ENCODE measurements at places on chromosomes 3 and 15. TPM values are rescaled to one million over a fixed set of nuclear protein-coding genes. Genes with fewer than 3 reads are reported as not detected.

DNA sequence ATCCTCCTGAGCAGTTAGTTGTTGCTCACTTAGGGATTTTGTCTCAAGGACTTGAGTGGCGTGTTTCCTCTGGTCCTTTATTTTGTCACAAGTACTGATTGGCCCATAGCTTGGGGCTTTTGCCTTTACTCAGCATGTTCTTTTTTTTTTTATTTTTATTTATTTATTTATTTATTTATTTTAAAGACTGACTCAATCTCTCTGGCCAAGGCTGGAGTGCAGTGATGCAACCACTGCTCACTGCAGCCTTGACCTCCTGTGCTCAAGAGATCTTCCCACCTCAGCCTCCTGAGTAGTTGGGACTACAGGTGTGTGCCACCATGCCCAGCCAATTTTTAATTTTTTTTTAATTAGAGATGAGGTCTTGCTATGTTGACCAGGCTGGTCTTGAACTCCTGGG is 223.9 kb upstream of the TPM1 start:
- no peaks in the 10 kb centered on the region for H3K27me3 ChIP-seq
- no peak overlapping the region for H3K4me3 ChIP-seq
- no peaks in the 10 kb centered on the region for H3K36me3 ChIP-seq
- DNase-seq, result no peak
- H3K4me1 ChIP-seq, result no peaks in the 10 kb centered on the region

DNA sequence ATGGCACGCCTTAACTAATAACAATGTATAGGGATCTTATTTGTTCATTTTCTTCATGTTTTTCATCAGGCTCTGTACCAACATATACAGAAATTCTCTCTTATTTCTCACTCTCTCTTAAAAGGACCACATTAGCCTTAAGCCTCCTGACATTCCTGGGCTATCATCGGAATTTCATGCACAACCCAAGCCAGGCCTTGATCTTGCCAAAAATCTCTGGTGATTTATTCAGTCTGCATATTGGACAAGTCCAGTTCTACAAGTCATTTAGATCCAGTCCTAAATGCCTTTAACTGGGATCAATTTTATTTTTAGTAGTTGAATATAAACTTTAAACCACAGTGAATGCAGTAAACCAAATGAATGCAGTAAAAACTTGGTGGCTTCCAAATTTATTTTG is 385.4 kb downstream of the MECOM start:
- no peak overlapping the region for H3K4me3 ChIP-seq
- no peaks in the 10 kb centered on the region for H3K4me1 ChIP-seq
- DNase-seq, result no peak
- no peak overlapping the region for H3K27ac ChIP-seq
- H3K36me3 ChIP-seq, result no peaks in the 10 kb centered on the region

DNA sequence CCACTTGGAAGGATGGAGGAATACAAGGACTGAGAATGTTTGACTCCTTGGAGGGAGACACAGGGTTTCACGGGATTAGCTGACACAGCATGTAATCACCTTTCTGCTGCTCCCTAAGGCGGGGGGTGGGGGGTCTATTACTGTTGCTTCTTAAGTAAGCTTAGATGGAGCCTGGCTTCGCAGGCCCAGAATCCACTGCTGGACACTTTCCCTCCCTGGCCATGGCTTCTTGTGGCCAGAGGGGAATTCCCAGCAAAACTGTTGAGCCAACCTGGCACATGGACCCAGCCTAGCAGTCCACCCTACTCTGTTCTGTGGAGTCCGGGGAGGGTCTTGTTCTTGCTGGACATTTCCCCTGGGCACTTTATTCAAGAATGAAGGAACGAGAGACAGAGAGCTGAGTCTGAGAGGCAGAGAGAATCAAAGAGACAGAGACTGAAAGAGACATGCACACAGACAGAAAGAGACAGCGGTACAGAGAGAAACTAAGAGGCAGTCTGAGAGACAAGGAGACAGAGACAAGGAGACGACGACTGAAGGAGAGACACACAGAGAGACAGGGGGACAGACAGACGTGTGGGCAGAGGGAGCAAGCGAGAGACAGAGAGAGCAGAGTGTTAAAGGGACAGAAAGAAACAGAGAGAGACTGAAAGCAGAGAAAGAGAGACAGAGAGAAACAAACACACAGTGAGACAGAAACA is 55.6 kb upstream of the DLG1 start:
- no peak for DNase-seq
- no peaks in the 10 kb centered on the region for H3K36me3 ChIP-seq
- no peak overlapping the region for H3K4me3 ChIP-seq
- H3K27ac ChIP-seq, result no peak overlapping the region
- no peaks in the 10 kb centered on the region for H3K4me1 ChIP-seq

GRCh38 chr3:177574222-177574856 is 377.1 kb upstream of the TBL1XR1 start:
- H3K27ac ChIP-seq, result no peak overlapping the region
- no peaks in the 10 kb centered on the region for H3K27me3 ChIP-seq
- no peak for DNase-seq
- no peak overlapping the region for H3K4me3 ChIP-seq
- H3K36me3 ChIP-seq, result no peaks in the 10 kb centered on the region

- no peak overlapping the region for H3K4me3 ChIP-seq
- DNase-seq, result no peak
- no peaks in the 10 kb centered on the region for H3K4me1 ChIP-seq
- peaks cover 5% of the 10 kb centered on the region for H3K36me3 ChIP-seq
- no peaks in the 10 kb centered on the region for H3K27me3 ChIP-seq
These were observed 128.2 kb downstream of the LRRK1 start for GRCh38 chr15:101047301-101047781.

CILP gene
- 0.08 TPM for total RNA-seq

GP9 gene
- not detected for total RNA-seq

P2RY14 gene
- total RNA-seq, result not detected

Measured in Panc1 (cell line).